GM03348 (cell line): ENCODE measurements at places on chromosomes 1 and 21.

- DNase-seq: no peak
Observed at GRCh38 chr1:237972186-237972585, 81.5 kb upstream of the ZP4 start.

GRCh38 chr1:209926045-209926444 is 12.0 kb upstream of the SYT14 start:
- DNase-seq: peak; percentile 76

DNA sequence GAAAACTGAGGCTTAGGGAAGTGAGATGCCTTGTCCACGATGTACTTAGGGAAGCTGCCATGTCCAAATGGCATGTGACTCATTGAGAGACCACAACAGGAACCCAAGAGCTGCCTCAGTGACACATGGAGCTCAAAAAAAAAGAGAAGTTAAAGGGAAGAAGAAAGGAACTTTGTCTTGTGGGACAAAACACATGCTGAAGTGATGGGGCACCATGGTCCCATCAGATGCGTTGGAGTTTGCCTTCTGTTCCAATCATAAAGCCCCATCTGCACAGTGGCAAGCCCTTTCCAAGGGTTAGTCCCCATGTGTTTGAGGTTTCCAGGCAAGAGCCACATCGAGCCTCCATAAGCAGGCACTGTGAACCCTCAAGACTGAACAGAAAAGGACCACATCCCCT is 8.0 kb downstream of the MED8 start:
- DNase-seq: no peak

GRCh38 chr1:185281245-185281644 is 35.8 kb downstream of the IVNS1ABP start:
- no peak for DNase-seq

- no peak for DNase-seq
Observed at GRCh38 chr1:42422737-42423136, 33.1 kb downstream of the ZMYND12 start.

GRCh38 chr1:48061162-48062136 is 64.3 kb upstream of the TRABD2B start:
- peak; percentile 62 for DNase-seq

- DNase-seq: no peak
Observed at GRCh38 chr1:37189111-37189510, 154.8 kb upstream of the GRIK3 start.

DNA sequence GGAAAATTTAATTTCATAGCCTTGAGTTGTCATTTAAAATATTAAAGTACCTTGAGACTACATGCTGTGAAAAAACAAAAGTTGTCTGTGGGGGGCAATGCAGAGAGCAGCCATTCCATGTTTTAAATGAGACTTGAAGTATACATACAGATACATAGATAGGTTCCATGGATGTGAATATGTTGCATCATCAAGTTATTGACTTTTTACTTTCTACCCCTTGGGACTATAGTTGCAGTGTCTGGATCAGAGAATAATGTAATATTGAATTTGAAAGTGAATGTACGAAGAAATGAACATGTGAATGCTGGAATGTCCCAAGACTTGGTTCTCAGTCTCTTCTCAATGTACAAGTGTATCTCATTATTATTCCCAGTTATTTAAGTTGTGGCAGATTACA is 751.0 kb downstream of the MRPL39 start:
- DNase-seq: no peak

- peak; percentile 47 for DNase-seq
Observed at GRCh38 chr1:31984419-31985347, 29.0 kb upstream of the KHDRBS1 start.

DNA sequence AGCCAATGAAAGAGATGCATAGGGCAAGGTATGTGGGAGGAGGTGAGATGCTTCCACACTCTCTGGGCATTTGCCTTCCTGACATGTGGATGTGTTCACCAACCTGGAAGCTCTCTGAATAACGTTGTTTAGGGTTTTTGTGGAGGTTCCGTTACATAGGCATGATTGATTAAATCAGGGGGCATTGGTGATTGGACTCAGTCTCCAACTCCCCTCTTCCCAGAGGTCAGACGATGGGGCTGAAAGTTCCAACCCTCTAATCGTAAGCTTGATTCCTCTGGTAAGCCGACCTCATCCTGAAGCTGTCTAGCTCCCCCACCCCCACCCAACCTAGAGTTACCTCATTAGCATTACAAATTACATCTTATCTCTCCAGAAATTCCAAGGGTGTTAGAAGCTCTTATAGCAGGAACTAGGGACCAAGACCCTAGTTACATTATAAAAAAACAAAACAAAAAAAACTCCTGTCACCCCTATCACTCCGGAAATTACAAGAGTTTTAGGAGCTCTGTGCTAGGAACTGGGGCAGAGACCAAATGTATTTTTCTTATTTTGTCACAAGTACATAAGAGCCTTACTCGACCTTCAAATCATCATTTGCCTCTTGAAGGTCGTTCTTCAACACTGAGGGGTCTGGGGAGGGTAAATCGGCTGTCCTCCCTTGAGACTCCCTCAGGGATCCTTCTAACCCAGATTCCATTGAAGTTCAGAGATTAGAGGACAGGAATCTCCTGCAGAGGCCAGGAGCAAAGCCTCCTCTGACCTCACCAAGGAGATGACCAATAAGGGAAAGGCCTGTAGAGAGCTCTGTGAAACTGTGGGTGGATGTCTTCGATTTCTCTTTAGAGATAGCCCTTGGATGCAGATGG is 58.2 kb downstream of the DNTTIP2 start:
- no peak for DNase-seq

DNA sequence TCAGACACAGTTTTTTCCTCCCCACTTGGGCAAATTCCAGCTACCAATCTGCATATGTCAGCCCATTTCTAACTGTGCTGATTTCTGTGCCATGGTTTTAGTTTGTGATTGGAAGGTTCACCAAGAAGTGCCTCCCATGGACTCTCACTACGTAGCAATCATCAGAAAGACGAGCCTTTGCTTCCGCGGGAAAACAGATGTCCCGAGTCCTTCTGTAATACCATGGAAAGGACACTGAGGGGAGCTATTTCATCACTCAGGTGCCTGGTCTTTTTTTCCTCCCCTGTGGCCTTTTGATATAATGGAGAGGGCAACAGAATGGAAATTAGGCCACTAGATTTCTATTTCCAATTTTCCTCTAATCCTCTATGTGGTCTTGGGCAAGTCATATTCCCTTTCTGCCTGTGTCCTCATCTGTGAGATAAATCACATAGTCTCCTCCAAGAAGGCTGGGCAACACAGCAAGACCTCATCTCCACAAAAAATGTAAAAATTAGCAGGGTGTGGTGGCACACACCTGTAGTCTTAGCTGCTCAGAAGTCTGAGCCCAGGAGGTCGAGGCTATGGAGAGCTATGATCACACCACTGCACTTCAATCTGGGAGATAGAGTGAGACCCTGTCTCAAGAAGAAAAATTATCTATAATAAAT is 24.8 kb downstream of the LEMD1 start:
- peak; percentile 43 for DNase-seq

GRCh38 chr1:212686591-212686990 is 13.0 kb downstream of the BATF3 start:
- no peak for DNase-seq

- DNase-seq: no peak
Observed at GRCh38 chr1:1164701-1165451, 8.8 kb upstream of the TTLL10 start.

DNA sequence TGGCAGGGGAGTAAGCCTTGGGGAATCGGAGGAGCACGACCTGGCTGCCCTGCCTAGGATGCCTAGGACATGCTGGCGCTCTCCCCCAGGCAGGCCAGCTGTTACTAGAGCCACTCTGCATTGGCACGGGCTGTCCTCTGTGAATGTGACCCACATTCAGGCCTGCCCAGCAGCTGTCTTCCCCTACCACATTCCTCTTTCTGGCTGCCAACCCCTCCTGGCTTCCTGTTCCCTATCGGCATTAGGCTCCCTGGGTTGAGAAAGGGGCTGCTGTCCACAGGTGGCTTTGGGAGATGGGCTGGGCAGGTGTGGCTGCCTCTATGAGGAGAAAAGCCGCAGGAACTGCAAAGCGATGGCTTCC is 2.3 kb upstream of the NFASC start:
- no peak for DNase-seq

DNA sequence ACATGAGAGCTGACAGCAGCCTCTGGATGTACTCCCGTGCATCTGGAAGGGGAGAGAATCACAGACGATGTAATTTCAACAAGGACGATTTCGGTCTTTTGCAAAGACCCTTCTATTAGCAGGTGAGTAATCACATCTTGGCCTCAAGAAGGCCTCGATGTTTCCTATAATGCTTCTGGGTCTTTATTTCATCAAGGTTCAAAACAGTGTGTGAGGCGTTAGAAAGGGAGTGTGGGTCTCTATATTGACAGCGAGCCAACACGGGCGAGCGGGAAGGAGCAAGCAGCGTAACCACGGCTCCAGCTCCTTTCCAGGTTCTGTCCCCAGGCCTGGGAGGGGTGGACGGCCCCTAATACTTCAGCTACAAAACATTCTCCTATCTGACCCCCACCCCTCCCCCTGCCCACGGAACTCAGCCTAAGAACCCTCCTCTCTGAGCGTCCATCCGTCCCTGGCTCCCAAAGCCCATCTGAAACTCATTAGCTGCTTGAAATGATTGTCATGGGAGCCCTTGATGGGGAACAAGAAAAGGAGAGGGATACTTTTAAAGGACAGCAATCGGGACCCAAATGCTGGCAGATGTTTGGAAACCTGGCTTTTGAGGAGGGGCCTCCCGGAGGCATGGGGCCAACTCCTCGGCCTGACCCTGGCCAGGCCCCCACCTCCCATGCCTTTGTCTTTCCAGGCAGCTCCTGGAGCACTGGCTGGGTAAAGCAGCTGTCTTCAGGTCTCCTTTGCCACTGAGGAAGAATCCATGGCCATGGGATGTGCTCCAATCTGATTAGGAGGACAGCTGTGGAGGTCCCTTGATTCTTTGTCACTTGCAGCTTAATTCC is 250.8 kb downstream of the FOXD2 start:
- DNase-seq: no peak

- DNase-seq: no peak
Observed at GRCh38 chr1:46676531-46676930, 4.9 kb downstream of the TEX38 start.

DNA sequence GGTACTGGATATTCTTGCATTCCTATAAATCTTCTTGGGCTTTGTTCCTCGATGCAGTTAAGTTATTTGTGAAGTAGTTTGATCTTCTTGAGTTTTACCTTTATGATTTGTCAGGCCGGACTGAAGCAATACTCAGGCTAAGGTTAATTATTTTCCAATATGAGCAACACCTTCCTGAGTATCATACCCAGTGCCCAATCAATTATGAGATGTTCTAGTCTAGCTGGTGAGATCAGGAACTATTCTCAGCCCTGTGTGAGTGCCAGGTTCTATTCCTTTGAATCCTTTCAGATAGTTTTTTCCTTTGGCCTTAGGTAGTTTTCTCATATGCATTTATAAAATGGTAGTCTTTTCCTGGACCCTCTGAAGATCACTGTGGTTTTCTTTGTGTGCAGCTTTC is 92.5 kb downstream of the SCMH1 start:
- no peak for DNase-seq

DNA sequence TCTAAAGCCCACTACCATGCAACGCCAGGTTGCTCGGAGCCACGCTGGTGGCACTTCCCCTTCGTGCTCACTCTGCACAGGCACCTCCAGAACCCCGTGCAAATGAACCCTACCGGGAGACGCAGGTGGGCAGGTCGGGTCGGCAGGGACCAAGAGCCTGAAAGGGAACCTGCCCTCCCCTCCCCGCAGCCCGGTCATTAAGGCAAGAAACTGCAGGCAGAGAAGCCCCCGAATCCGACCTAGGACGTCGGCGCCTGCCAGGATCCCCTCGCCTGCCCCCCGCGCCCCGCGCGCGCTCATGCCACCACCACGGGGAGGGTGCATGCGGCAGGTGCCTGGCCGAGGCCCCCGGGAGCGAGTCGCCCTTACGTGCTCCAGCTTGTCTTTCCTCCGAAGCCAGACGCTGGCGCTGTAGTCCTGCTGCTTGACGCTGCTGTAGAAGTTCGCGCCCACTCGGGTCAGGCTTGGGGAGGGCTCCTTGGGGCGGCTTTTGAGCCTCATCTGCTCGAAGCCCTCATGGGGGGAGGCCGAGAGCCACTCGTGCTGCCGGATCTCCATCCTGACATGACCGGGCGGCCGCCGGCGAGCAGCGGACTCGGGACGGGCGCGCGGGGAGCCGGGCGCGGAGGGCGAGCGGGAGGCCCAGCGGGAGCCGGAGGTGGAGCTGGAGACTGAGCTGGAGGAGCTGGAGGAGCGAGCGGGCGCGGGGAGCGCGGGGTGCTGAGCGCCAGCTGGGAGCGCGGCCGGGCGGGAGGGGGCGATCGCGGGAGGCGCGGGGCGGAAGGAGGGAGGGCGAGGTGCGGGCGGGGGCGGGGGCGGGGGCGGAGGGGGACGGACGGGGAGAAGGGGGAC is 552 bp downstream of the PLD5 start:
- DNase-seq: peak; percentile 80

DNA sequence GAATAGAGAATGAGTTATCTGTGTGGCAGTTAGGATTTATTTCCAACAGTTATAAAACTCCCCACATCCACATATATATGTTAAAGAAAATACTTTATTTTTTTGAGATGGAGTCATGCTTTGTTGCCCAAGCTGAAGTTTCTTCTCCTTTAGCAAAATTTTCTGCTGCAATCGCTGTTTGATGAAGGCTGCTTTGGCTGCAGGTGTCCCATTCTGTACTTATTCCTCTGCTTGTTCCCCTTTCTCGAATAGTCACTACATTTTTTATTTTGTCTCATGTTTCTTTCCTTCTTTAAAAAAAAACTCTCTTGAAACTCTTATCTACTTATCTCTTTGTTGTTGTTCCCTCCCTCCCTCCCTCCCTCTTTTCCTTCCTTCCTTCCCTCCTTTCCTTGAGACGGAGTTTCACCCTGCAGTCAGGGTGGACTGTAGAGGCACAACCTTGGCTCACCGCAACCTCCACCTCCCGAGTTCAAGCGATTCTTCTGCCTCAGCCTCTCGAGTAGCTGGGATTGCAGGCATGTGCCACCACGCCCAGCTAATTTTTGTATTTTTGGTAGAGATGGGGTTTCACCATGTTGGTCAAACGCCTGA is 10.6 kb downstream of the OR2W3 start:
- DNase-seq: no peak

DNA sequence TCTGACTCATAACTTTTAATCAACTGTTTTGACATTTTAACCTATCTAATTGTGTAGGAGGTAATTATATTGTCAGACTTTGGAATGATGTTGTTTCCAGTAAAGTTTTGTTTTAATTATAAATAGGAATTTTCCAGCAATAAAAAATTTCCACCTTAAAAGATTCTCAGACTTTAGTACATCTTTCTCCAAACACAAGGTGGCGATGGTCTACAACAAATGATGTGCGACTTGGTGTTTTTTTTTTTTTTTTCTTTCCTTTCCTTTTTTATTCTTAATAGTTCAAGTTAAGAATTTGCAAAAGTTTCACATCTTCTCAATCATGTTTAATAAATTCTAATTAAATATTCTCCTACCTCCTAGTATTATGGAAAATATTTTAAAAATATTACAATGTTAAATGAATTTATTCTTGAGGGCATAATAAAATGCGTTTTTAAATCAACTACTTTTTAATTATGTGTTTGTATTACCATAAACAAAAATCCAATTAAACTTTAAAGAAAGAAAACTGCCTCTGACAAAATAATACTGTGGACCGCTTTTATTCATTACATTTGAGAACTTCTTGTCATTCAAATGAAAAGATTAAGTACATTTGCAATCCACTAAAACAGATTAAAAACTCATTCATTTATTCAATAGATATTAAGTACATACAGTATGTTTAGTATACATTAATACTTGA is 4.4 kb upstream of the ADAMTS1 start:
- peak; percentile 36 for DNase-seq

- peak; percentile 44 for DNase-seq
Observed at GRCh38 chr1:12294076-12294475, 64.2 kb downstream of the VPS13D start.
